Nephron progenitor cell (in vitro differentiated cells): ENCODE measurements at places on chromosomes 3 and 15.

DNA sequence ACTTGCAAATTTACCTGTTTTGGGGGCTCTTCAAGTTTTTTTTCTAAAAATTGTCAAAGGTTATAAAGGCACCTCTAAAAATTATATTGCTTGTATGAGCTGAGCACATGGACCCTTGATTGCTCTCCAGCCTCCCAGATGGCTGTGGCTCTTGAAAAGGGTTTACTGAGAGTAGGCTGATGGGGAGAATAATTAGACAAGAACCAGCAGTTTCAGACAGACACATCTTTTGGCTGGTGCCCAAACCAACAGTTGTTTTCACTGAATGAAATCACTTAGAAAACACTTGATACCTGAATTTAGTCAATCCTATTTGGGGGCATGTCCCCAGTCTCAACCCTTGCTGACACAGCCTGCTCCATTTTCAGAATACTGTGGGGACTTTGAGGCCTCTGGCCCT is 217.6 kb downstream of the KBTBD8 start:
- peaks cover 16% of the 10 kb centered on the region for H3K4me1 ChIP-seq
- H3K27me3 ChIP-seq: no peaks in the 10 kb centered on the region
- H3K36me3 ChIP-seq: no peaks in the 10 kb centered on the region
- no peak overlapping the region for H3K4me3 ChIP-seq
- no peak for DNase-seq
- H3K27ac ChIP-seq: no peak overlapping the region

DNA sequence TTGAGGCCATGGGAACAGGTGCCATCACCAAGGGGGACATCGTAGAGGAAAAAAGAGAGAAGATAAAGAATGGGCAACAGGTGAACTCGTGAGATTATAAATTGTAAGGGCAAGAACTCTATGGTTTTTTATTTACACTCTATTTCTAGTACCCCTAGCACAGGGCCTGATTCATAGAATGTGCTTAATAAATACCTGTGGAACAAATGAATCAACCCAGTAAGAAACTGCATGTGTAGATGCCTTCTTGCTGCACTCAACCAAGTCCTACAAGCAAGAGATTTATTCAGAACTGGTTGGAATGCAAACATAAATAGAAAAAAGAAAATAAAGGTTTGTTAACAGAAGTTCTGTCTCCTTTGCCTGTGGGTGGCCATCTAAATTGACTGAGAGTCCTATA is 18.7 kb upstream of the KPNA1 start:
- H3K36me3 ChIP-seq: no peaks in the 10 kb centered on the region
- peaks cover 4% of the 10 kb centered on the region for H3K27me3 ChIP-seq
- no peaks in the 10 kb centered on the region for H3K4me1 ChIP-seq

DNA sequence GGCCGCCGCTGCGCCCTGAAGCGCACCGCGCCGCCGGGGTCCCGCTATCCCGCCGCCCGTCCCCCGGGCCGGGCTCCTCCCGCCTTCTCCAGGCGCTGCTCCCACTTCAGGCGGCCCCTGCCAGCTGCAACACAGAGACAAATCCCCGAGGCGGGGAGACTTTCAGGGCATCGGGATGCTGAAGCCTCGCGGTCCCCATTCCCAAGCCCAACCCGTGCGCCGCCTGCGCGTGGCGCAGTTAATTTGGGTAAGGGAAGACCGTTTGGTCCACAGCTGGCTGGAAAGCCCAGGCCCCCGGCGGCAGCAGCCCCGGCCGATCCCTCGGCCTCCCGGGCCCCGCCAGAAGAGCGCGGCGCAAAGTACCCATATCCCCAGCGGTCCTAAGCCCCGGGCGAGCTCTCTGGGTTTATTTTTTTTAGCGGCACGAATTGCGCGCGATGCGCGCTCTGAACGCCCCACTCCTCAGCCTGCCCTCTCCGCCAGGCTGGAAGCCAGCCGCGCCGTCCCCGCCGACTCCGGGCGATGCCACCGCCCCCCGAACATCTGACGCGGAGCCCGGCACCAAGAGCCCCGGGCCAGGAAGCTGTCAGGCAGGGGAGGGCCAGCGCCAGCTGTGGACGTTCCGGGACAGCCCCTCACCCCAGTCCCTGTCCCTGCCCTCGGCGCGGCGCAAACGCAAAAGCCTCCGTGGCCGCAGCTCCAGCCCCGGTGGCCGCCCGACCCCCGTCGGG is 517 bp downstream of the FBN1 start:
- H3K27me3 ChIP-seq: peaks cover 28% of the 10 kb centered on the region
- peak overlapping the region; percentile 79 for H3K4me3 ChIP-seq
- DNase-seq: peak; percentile 64

GRCh38 chr15:31498756-31499155 is 172.1 kb downstream of the KLF13 start:
- peaks cover 2% of the 10 kb centered on the region for H3K27me3 ChIP-seq
- no peaks in the 10 kb centered on the region for H3K36me3 ChIP-seq
- H3K27ac ChIP-seq: no peak overlapping the region
- no peak for DNase-seq

- no peak for DNase-seq
- H3K4me3 ChIP-seq: no peak overlapping the region
- H3K4me1 ChIP-seq: no peaks in the 10 kb centered on the region
- H3K27ac ChIP-seq: no peak overlapping the region
- peaks cover 8% of the 10 kb centered on the region for H3K36me3 ChIP-seq
Observed at GRCh38 chr3:54458357-54458756, 336.0 kb downstream of the CACNA2D3 start.

DNA sequence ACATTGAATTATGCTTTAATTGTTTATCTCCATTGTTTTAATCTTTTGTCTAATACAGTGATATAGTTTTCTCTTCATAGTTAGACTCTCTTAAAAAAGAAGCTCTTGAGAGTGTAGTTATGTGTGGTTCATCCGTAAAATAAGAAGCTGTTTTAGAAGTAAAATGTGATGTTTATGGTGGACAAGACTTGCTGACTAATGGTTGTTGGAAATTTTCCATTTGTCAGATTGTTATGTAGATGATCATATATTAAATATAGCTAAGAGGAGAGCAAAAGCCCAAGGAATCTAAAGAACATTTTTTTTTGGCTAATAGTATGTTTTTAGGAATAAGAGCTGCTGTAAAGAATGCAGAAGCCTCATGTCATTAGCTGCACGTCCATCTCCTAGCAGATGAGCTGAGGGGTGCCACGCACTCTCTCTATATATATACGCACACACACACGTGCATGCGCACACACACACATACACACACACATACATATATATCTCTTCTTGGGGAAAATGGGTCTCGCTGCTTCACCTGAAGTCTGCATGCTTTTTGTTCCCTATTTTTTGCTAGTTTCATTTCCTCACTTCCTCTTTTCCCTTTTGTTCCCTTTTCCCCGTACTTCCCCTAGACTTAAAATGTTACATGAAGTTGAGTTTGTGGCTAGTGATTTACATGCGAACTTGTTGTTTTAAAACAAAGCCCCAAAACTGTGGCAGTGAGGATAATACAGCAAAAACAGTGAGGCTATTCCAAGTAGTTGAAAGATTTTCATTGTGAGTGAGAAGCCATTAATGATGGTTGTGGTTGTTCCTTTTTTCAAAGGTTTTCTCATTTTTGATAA is 107.8 kb downstream of the MBNL1 start:
- no peak overlapping the region for H3K4me3 ChIP-seq
- H3K27me3 ChIP-seq: no peaks in the 10 kb centered on the region
- H3K27ac ChIP-seq: peak overlapping the region; percentile 3
- DNase-seq: no peak

DNA sequence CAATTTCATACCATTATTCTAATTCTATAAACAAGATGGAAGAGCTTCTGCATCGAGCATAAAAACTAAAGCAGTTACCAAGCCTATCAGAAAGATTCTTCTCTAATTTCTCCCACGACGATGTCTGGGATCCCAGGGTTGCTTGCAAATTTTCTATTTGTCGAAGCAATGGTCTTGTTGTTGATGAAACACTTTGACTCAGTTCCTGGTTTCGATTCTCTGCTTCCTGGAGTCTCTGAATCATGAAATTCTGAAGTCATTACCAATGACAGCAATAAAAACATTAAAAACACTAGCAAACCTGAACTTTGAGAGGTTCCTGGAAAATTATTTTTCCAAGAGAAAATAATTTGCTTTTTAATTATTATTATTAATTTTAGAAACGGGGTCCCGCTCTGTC is 18.7 kb downstream of the TMF1 start:
- no peak for DNase-seq
- no peaks in the 10 kb centered on the region for H3K27me3 ChIP-seq
- H3K4me3 ChIP-seq: no peak overlapping the region
- H3K36me3 ChIP-seq: peaks cover 64% of the 10 kb centered on the region

- DNase-seq: peak; percentile 55
- H3K4me1 ChIP-seq: peaks cover 13% of the 10 kb centered on the region
- H3K4me3 ChIP-seq: no peak overlapping the region
Observed at GRCh38 chr3:159586571-159587202, 401.9 kb upstream of the IL12A start.

- H3K36me3 ChIP-seq: no peaks in the 10 kb centered on the region
- no peak for DNase-seq
- H3K4me1 ChIP-seq: no peaks in the 10 kb centered on the region
- no peak overlapping the region for H3K4me3 ChIP-seq
- no peak overlapping the region for H3K27ac ChIP-seq
Observed at GRCh38 chr3:62659660-62660059, 215.6 kb downstream of the CADPS start.

DNA sequence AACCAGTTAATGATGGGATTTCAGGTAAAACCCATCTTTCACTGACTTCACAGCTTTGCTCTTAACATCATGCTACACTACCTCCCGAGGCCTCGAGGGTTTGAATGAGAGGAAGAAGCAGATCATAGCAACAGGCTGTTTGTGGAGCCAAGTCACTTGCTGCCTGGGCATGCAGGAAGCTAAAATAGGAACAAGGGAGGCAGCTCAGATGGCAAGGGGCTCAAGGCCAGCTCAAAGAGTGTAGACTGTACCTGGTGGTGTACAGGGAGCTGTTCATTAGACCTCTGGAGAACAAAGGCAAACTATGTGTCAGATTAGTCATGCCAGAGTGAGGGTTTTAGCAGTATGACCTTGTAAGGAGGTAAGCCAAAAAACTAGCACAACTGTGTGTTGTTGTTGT is 28.8 kb downstream of the ARRDC4 start:
- H3K36me3 ChIP-seq: peaks cover 14% of the 10 kb centered on the region
- no peak overlapping the region for H3K27ac ChIP-seq
- H3K4me1 ChIP-seq: peaks cover 5% of the 10 kb centered on the region
- peaks cover 4% of the 10 kb centered on the region for H3K27me3 ChIP-seq
- H3K4me3 ChIP-seq: no peak overlapping the region

GRCh38 chr15:83380059-83380458 is 67.1 kb upstream of the SH3GL3 start:
- DNase-seq: no peak
- H3K4me1 ChIP-seq: peaks cover 17% of the 10 kb centered on the region
- H3K4me3 ChIP-seq: no peak overlapping the region
- no peak overlapping the region for H3K27ac ChIP-seq
- H3K27me3 ChIP-seq: peaks cover 44% of the 10 kb centered on the region

DNA sequence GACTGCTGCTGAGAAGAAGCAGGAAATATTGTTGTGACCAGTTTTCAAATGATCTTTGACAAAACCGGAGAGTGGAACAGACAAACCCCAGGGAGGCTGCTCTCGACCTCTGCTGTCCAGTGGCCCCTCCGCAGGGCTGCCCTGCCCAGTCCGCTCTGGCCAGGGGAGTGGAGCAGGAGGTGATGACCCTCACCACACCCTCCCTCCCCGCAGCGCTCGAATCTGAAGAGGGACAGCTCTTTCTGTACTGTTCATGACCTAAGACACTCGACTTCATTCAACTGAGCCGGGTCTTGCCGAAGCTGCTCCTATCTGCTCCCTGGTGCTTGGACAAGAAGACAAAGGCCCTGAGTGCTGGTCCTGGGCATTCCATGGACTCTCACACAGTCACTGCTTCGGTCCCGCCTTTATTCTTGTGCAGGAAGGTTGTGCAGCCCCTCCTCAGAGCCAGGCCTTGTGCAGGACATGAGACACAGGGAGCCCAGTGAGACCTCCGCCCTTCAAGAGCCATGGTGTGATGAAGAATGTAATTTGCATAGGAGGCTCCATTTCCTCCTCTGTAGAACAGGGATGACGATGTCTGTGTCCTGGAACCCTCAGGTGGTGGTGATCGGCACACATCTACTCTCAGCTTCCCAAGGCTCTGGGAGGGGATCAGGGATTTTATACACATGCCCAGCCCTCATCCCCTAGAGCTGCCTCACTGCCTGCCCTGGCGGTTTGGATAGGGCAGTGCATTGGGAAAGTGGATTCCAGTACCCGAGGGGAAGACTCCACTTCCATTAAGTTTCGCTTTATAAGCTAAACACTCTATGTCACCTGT is 97.1 kb upstream of the PRR20G start:
- no peak for DNase-seq
- no peak overlapping the region for H3K27ac ChIP-seq
- peaks cover 29% of the 10 kb centered on the region for H3K27me3 ChIP-seq
- no peaks in the 10 kb centered on the region for H3K36me3 ChIP-seq
- no peak overlapping the region for H3K4me3 ChIP-seq
- no peaks in the 10 kb centered on the region for H3K4me1 ChIP-seq

GRCh38 chr15:57251941-57252340 is 124.4 kb upstream of the CGNL1 start:
- H3K36me3 ChIP-seq: peaks cover 82% of the 10 kb centered on the region
- no peak for DNase-seq
- H3K4me3 ChIP-seq: no peak overlapping the region
- H3K27me3 ChIP-seq: no peaks in the 10 kb centered on the region
- peaks cover 32% of the 10 kb centered on the region for H3K4me1 ChIP-seq

- H3K27ac ChIP-seq: no peak overlapping the region
- peaks cover 13% of the 10 kb centered on the region for H3K27me3 ChIP-seq
- H3K4me1 ChIP-seq: no peaks in the 10 kb centered on the region
- no peak overlapping the region for H3K4me3 ChIP-seq
- no peak for DNase-seq
Observed at GRCh38 chr3:2423143-2423542, 324.5 kb downstream of the CNTN4 start.

DNA sequence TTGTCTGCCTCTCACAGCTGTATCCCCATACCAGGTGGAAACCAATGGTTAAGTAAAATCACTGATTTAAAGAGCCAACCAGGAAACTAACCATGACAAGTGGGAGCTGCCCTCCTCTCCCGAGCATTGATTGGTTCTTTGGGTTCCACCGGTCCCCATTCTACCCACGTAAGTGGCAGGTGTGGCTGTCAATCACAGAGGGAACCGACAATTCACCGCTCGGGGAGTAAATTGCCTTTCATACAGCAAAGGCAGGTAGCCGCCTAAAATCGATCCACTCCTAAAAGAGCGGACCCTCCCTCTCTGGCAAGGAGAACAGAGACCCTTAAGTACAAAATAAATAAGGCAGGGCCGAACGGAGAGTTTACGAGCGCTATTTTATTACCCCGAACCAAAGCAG is 1.2 kb downstream of the ERC2 start:
- H3K27me3 ChIP-seq: peaks cover 42% of the 10 kb centered on the region
- H3K27ac ChIP-seq: no peak overlapping the region
- peaks cover 9% of the 10 kb centered on the region for H3K4me1 ChIP-seq
- DNase-seq: peak; percentile 80

DNA sequence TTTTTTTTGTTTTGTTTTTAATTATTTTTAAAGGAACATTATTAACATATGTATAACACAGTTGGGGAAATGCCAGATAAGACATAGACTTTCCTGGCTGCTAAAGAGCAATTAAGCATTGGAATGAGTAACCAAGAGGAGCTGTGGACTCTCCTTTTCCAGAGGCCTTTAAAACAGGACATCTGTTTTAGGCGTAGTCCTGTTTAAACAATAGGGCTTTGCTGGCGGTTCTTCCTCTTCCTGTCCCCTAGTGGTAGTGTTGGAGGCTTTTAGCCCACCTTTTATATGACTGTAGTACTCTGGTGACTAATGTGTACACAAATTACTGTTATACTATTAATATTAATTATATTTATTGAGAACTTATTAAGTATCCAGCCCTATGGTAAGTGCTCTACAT is 81.9 kb downstream of the PPARG start:
- no peak for DNase-seq
- no peak overlapping the region for H3K27ac ChIP-seq
- no peak overlapping the region for H3K4me3 ChIP-seq
- peaks cover 13% of the 10 kb centered on the region for H3K27me3 ChIP-seq
- no peaks in the 10 kb centered on the region for H3K36me3 ChIP-seq
